ENCODE measurements at places on chromosomes 11 and 22.

GRCh38 chr11:3111919-3112690 lies 53.0 kb downstream of the OSBPL5 start:
- DNase-seq: peak; percentile 57

DNA sequence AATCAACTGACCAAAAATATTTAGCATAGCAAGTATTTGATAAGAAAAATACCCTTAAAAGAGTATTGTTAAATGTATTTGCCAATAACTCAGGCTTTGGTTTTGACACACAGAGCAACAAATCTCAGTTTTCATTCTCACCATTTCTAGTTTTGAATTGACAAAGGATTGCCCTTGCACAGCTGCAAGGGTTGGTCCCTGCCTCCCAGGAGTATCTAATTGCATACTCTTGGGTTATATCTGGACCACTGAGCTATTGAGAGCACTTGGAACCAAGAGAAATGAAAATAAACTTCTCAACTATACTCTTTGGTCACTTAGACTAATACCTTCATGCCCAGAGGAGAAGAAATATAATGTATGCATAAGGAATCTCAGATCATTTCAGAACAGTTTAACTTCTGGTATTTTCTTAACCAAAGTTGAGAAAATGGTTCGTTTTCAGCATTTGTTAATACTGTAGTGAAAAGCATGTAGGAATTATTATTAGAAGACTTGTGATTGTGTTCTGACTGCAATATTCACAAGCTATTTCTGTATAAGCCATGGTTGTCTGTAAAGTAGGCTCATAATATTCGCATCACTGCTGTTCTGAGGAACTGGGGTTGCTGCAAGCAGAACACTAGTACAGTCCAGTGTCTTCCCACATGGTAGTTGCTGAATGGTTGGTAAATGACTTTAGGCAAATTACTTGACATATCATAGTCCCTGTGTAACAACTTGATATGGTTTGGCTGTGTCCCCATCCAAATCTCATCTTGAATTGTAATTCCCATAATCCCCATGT lies 7.9 kb downstream of the C2CD3 start:
- DNase-seq: no peak

DNA sequence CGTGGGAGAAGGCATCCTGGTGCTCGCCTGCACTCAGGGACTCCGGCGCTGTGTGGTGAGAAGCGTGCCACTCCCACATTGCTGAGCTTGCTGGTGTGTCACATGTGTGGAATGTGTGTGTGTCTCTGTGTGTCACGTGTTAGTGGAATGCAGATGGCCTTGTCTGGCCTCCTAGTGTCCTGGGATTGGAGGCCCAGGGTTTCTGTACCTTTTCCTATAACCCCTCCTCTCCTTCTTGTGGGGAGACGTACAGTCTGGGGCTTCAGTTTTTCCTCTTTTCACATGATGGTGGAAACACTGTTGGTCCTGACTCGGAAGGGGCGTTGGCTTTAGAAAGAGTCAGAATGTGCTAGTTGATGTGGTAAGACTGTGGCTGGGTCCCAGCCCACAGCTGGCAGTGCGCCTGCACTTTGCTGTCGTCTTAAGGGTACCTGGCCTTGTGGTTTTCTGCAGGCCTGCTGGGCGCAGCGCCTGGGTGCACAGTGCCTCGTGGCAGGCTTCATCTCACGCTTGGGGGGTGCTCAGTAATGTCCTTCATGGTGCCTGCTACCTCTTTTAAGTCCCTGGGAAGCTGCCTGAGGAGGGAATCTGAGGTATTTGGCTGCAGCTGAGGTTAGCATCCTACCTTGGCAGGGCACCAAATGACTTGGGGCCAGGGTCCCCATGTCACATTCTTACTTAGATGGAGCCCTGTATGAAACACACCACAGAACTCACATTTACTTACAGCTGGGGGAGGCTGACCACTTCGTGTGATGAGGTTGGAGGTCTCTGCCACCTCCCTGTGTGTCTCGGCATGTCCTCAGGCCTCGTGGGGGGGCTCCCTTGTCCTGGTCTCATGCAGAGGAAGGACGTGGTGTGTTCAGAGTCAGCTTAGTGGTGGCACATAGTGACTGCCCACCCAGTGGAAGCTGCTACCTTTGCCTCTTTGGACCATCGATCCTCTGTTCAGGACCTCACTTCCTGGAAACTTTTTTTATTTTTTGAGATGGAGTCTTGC lies 61.9 kb downstream of the MED15 start:
- peak; percentile 21 for DNase-seq

GRCh38 chr11:21501245-21501644 lies 691.6 kb upstream of the ANO5 start:
- peak; percentile 2 for DNase-seq

- DNase-seq: no peak
These were observed 7.4 kb downstream of the EHD1 start for GRCh38 chr11:64870893-64871466.

GRCh38 chr22:30447656-30448055 lies 22.1 kb downstream of the MTFP1 start:
- DNase-seq: no peak

DNA sequence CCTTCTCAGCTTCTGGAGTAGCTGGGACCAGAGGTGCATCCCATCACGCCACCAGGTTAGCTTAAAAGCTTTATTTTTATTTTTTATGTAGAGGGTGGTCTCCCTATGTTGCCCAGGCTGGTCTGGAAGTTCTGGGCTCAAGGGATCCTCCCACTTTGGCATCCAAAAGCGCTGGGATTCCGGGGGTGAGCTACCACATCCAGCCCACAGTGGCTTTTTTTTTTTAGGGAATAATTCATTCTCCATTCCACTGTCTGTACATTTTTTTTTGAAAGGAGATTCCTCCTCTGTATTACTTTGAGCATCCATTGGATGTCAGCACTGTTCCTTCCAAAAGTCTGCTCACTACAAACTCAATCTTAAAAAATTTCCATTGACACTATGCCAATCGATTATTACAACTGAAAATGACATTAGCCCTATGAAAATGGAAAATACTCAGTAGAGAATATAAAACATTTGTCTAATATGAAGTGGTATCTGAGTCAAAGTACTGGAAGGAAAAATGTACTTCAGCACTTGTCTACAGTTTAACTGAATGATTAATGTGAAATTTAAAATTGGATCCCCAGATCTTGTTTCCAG lies 1.3 kb upstream of the LPXN start:
- DNase-seq: peak; percentile 28

DNA sequence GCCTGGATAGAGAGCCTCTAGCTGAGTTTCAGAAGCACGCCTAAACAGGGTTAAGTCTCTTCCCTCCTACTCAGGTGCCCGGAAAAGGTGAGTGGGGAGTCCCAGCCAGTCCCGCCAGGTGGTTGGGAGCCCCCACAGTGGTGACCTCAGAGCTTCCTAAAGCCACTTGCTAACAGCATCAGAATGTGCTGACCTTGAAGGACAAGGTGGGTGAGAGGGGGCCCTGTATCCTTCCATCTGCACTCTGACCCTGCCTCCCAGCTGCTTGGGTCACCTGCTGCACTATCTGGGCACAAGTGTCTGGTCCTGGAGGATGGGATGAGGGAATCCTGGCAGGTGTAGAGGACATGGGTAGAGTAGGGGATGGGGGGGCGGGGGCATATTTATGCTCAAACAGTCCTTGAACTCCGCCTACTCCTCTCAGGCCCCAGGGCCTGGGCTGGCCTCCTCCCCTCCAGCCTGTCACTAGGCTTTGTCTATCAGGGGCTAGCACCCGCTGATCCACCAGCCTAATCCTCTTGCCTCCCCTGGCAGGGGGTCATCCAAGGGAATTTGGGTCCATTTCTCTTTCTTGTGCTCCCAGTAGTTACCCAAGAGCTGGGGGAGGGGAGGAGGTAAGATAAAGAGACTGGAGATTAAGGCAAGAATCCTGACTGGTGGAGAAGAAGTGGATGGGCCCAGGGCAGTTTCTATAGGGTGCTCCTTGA lies 3.4 kb downstream of the USP2 start:
- no peak for DNase-seq

DNA sequence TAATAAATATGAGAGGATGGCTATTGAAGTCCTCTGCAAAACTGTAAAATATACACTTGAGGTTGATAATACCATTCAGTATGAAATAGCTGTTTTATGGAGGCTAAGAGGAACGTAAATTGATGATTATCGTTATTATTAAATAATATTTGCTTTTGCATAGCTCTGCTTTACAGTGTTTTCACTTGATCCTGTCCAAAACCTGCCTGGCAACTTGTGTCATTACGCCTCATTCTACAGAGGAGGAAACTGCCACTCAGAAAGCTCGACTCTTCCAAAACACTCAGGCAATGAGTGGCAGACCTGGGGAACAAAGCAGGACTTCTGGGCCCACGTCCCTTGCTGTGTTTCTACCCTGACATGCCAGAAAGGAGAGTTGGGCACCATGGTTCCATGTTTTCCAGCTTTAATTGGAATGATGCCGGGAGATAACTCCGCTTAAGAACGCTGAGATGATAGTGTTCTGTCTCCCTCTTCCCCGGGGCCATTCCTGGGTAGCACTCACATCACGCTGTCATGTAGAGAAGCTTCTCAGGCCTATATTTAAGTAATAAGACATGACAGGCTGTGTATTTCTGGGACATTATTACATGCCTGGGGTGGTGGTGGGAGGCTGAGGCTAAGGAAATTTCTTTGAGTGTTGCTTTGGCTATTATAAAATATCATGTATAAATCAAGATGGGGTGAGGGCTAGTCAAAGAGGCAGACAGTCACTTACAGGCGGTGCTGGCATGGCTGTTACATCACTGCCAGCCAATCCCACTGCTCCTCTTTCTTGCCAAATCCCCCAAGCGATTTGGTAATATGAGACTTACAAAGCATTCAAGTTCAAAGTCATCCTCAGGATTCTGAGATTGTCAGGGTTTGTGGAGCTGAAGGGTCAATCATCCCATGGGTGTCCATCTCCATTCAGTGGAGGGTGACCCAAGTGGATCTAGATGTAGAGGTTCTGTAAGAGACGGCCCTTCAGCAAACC lies 501.7 kb downstream of the INSC start:
- DNase-seq: no peak

DNA sequence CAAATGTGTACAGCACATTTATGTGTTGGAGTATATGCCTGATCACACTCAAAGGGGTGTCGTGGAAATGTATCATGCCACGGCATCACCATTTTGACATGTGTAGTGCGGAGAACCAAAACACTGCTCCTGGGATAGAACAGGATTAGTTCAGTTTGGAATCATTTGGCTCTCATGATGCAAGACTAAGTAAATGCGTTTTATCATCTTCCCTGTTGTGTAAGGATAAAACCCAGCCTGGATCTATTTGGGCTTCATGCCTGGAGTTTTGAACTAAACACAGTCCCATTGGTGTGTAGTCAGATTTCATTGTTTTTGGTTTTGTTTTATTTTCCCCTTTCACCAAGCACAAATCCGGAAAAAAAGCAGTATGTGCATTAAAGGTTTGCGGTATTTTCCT lies 574.3 kb downstream of the NTM start:
- no peak for DNase-seq

GRCh38 chr11:16052750-16053149 lies 303.6 kb downstream of the SOX6 start:
- no peak for DNase-seq

- DNase-seq: no peak
These were observed 43.6 kb downstream of the BRD1 start for GRCh38 chr22:49783926-49784629.

DNA sequence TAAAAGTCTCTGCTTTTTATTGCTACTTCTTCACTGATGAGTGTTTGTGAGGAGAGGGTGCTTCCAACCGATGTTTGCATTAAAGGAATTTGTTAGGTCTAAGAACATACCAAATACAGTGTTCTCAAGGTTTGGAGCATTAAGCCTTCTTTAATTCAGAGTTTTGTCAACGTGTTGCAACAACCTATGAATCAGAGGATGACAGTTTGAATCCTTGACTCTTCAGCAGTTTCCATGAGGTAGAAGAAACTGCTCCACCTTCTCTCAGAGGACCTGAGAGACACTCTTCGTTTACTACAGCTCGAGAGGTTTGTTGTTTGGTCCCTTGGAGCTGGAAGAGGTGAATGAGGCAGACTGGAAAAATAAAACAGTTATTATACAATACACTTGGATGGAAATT lies 55.7 kb downstream of the NCAM1 start:
- DNase-seq: no peak

DNA sequence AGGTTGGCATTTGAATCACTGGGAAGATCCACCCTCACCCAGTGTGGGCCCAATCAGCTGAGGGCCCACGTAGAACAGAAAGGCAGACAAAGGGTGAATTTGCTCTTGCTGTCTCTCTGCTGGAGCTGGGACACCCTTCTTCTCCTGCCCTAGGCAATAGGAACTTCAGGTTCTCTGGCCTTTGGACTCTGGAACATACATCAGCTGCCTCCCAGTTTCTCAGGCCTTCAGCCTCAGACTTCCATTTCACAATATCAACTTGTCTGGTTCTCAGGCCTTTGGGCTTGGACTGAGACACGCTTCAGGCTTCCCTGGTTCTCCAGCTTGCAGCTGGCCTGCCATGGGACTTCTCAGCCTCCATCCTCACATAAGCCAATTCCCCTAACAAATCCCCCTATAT lies 14.7 kb upstream of the ASRGL1 start:
- DNase-seq: no peak

- DNase-seq: no peak
These were observed 387.9 kb downstream of the BUD13 start for GRCh38 chr11:116384876-116385275.

DNA sequence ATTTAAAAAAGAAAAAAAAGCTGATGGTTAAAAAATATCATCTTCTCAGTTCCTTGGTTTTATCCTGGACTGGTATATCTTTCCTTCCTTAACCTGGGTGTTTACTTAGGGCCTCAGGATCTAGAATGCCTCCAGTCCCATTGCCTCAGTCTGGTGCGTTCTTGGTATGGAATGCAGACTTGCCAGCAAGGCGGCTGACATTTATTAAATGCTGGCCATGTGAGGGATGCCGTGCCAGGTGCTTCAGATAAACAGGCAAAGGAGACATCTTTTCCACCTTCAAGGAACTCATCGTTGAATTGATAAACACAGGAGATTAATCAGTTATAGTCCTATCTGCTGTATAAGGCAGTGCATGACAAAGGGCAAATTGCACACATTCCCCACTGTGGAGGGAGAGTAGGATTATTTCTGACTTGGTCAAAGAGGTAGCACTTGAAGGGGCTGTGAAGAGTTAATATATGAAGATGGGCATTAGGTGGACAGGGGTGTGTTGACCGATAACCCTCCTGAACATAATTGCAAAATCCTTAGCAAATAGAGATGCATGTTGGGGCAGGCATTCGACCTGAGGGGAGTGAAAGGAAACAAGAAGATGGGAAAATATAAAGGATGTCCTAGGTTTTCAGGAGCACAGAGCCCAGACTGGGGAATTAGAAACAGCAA lies 54.4 kb downstream of the ALX4 start:
- DNase-seq: no peak

GRCh38 chr22:38968801-38969200 lies 11.4 kb downstream of the APOBEC3A start:
- no peak for DNase-seq

DNA sequence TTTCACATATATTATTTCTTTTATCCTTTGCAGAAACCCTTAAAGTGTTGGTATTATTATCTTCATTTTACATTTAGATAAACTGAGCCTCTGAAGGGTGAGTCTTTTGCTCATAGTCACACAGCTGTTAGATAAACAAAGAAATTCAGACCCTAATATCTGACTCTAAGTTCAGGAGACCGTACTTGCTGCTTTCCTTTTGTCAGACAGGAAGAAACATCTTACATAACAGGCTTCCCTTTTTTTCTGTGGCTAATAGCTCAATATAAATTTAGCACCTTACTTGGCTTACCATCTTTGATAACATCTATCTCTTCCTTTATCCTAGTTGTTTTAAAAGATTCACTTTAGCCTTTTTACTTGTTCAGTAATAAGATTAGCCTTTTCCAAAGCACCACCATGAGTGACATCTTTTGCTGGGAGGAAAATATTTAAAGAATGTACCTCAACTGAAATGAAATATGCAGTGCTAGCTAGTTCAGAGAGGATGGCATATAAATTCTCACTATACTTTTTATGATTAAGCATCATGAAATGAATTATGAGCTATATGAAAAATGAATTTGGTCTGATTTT lies 128.6 kb downstream of the WNT11 start:
- DNase-seq: peak; percentile 30

Data from suppressor macrophage treated with lipopolysaccharide for 4 hours (primary cell).